ENCODE measurements at places on chromosomes 7 and 10. TPM values are rescaled to one million over a fixed set of nuclear protein-coding genes. Genes with fewer than 3 reads are reported as not detected.

The AKR1C1 gene
- total RNA-seq = 0.29 TPM

The SPDYE11 gene
- total RNA-seq = not detected

The PTPRZ1 gene
- not detected for total RNA-seq

The CH25H gene
- not detected for total RNA-seq

DNA sequence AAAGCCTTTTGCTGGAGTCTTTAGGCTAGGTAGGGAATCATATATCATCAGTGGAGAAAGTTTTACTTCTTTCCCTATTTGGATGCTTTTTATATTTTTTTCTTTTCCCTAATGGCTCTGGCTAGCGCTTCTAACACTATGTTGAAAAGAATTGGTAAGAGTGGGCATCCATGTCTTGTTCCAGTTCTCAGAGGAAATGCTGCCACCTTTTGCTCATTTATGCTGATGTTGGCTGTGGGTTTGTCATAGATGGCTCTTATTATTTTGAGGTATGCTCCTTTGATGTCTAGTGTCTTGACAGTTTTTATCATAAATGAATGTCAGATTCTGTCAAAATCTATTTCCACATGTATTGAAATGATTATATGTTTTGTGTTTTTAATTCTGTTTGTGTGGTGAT is 1544.1 kb downstream of the REEP3 start:
- H3K4me3 ChIP-seq = no peak overlapping the region
- DNase-seq = no peak

DNA sequence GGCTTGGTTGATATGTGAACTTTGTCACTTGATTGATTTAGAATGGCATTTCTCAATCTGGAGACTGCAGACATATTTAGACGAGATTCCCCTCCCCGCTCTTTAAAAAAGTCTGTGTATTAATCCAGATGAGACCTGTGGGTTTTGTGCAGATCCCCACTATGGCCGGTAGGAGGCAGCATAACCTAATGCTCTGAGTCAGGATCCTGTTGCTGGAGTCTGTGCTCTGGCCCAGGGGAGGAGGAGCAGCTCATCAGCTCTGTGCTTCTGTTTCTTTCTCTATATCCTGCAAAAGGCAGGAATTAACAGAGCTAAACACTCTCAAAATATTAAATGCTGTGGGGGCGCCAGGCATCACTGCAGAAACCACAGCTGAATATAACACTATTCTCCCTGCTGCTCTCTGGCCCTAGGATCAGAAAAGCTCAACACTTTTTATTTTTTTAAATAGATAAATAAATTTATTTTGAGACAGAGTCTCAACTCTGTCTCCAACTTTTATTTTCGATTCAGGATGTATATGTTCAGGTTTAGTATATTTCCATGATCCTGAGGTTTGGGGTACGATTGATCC is 23.9 kb upstream of the SEPHS1 start:
- peaks cover 10% of the 10 kb centered on the region for H3K27me3 ChIP-seq
- DNase-seq = peak; percentile 63
- no peak overlapping the region for H3K27ac ChIP-seq
- H3K4me1 ChIP-seq = no peaks in the 10 kb centered on the region

- H3K4me1 ChIP-seq = peaks cover 5% of the 10 kb centered on the region
- no peak overlapping the region for H3K4me3 ChIP-seq
- no peaks in the 10 kb centered on the region for H3K36me3 ChIP-seq
- peaks cover 24% of the 10 kb centered on the region for H3K27me3 ChIP-seq
Observed at GRCh38 chr7:104230606-104231005, 22.8 kb upstream of the ORC5 start.

DNA sequence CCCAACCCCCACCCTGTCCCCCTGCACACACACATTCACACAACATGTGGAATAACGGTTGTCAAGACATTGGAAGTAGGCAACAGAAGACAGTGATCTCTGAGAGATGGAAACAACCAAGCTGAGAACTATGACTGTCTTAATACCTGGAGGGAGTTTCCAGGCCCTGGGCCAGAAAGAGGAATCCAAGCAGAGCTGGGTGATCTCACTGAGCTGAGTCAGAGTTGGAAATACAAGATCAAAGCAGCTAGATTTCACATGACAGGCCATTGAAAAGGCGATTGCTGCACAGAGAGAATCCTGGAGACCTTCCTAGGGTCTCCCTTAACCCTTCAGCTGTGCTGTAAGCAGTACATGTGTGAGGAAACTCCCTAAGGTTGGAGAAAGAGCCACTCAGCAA is 165.8 kb upstream of the PRSS1 start:
- H3K4me3 ChIP-seq = no peak overlapping the region
- DNase-seq = peak; percentile 43
- H3K36me3 ChIP-seq = no peaks in the 10 kb centered on the region
- peaks cover 38% of the 10 kb centered on the region for H3K4me1 ChIP-seq
- H3K27ac ChIP-seq = peak overlapping the region; percentile 80
- H3K27me3 ChIP-seq = no peaks in the 10 kb centered on the region

- no peak for DNase-seq
- H3K27ac ChIP-seq = no peak overlapping the region
- no peak overlapping the region for H3K4me3 ChIP-seq
- H3K27me3 ChIP-seq = no peaks in the 10 kb centered on the region
Observed at GRCh38 chr7:115010441-115010820, 88.5 kb downstream of the MDFIC start.

DNA sequence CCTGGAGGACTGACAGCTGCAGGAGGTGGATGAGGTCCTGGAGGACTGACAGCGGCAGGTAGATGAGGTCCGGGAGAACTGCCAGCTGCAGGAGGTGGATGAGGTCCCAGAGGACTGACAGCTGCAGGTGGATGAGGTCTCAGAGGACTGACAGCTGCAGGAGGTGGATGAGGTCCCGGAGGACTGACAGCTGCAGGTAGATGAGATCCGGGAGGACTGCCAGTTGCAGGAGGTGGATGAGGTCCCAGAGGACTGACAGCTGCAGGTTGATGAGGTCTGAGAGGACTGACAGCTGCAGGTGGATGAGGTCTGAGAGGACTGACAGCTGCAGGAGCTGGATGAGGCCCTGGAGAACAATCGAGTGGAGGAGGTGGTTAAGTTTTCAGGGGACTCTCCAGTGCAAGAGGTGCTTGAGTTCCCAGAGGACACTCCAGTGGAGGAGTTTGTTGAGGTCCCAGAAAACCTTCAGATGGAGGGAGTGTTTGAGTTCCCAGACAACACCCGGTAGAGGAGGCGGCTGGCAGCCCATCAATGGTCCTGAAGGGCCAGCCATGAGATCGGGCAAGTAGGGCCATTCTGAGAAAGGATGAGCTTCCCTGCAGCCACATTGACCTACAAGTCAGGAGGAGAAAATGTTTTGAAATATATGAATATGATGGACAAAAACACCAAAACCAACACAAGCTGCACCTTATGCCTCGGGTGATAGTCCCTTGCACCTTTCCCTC is 4.7 kb upstream of the EIF5AL1 start:
- H3K27ac ChIP-seq = no peak overlapping the region
- no peak overlapping the region for H3K4me3 ChIP-seq
- H3K36me3 ChIP-seq = no peaks in the 10 kb centered on the region
- no peak for DNase-seq
- peaks cover 15% of the 10 kb centered on the region for H3K4me1 ChIP-seq

- H3K4me3 ChIP-seq = no peak overlapping the region
- no peak overlapping the region for H3K27ac ChIP-seq
- DNase-seq = no peak
Observed at GRCh38 chr7:44959433-44959951, 19.3 kb downstream of the MYO1G start.

- H3K27me3 ChIP-seq = no peaks in the 10 kb centered on the region
- H3K4me1 ChIP-seq = no peaks in the 10 kb centered on the region
- H3K4me3 ChIP-seq = no peak overlapping the region
- H3K27ac ChIP-seq = no peak overlapping the region
Observed at GRCh38 chr10:103622286-103622685, 128.8 kb downstream of the NEURL1 start.

GRCh38 chr7:20352573-20353306 is 22.0 kb downstream of the ITGB8 start:
- no peaks in the 10 kb centered on the region for H3K36me3 ChIP-seq
- H3K27me3 ChIP-seq = no peaks in the 10 kb centered on the region
- DNase-seq = no peak
- no peaks in the 10 kb centered on the region for H3K4me1 ChIP-seq

GRCh38 chr7:44122529-44122928 is 819 bp downstream of the POLD2 start:
- H3K36me3 ChIP-seq = peaks cover 37% of the 10 kb centered on the region
- peak overlapping the region; percentile 96 for H3K4me3 ChIP-seq
- H3K27ac ChIP-seq = peak overlapping the region; percentile 90
- DNase-seq = no peak

DNA sequence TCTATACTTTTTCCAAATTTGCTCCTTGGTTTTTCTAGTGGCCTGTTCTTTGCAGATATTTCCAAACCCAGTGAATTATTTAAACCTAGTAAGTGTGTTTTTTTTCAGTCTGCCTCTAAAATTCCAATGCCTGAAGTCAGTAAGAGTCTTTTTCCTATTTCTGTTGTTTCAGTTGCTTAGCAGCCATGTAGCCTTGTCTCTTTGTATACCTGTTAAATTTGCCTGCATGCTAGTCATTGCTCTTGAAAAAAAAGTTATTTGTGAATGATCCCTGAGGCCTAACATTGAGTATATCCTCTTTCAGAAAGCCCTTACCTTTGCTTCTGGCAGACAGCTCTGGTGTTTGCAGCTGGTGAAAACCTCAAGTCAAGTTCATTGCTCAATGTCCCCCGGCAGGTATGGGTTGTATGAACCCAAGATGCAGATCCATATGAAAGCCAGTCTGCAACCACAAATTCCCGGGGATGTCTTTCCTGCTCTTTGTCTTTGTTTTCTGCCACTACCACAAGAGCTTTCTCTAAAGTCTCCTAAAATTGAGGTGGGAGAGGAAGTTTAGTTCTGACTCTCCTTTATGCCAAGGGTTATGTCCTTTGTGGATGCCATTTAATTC is 35.7 kb downstream of the CH25H start:
- peaks cover 52% of the 10 kb centered on the region for H3K27me3 ChIP-seq
- no peaks in the 10 kb centered on the region for H3K4me1 ChIP-seq
- H3K36me3 ChIP-seq = no peaks in the 10 kb centered on the region
- H3K27ac ChIP-seq = no peak overlapping the region
- no peak overlapping the region for H3K4me3 ChIP-seq

- H3K27ac ChIP-seq = no peak overlapping the region
- no peak overlapping the region for H3K4me3 ChIP-seq
- no peaks in the 10 kb centered on the region for H3K36me3 ChIP-seq
- no peak for DNase-seq
Observed at GRCh38 chr10:78617631-78618030, 451.1 kb upstream of the ZMIZ1 start.

GRCh38 chr10:63430999-63431356 is 34.8 kb downstream of the JMJD1C start:
- no peak overlapping the region for H3K27ac ChIP-seq
- peaks cover 2% of the 10 kb centered on the region for H3K27me3 ChIP-seq
- peaks cover 11% of the 10 kb centered on the region for H3K4me1 ChIP-seq
- no peak for DNase-seq

DNA sequence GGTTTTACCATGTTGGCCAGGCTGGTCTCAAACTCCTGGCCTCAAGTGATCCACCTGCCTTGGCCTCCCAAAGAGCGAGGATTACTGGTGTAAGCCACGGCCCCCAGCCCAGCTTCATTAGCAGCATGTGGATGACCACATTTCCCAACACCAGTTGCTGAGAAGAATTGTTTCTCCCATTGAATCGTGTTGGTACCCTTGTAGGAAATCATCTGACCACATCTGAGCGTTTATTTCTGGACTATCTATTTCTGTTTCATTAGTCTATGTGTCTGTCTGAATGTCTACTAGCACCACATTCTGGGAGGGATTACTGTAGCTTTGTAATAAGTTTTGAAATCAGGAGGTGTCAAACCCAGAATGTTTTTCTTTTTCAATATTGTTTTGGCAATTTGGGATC is 89.6 kb downstream of the LCOR start:
- no peaks in the 10 kb centered on the region for H3K27me3 ChIP-seq
- no peak overlapping the region for H3K4me3 ChIP-seq
- H3K4me1 ChIP-seq = peaks cover 33% of the 10 kb centered on the region
- peaks cover 3% of the 10 kb centered on the region for H3K36me3 ChIP-seq

- no peaks in the 10 kb centered on the region for H3K4me1 ChIP-seq
- H3K36me3 ChIP-seq = no peaks in the 10 kb centered on the region
- DNase-seq = no peak
Observed at GRCh38 chr7:156545979-156546378, 94.6 kb upstream of the RNF32 start.

DNA sequence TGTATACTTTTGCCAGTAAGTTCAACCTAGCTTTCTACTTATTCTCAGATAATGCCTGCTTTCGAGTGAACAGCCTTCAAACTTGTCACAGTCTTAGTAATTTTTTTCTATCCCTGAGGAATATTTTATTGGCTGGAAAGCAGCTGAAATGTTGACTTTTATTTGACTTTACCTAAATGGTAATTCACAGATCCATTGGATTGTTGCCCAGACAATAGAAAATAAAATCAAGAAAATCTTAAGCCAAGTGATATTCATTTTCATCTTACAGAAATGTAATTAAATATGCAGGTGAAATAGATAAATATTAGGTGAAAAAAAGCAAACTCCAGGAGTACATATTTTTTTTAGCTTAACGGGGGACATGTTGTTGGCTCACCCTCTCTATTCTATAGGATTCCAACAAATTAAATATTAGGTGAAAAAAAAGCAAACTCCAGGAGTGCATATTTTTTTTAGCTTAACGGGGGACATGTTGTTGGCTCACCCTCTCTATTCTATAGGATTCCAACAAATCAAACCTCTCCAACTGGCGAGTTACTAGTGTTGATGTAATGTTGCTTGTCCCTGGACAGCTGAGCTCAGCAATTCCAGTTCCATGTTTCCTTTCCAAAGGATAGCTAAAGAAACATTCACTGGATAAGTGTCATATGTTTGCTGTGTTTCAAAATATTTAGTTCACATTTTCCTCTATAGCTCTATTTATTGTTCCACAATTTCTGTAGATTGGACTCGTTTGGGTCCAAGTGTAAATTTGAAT is 4.2 kb downstream of the TMEM26 start:
- H3K27ac ChIP-seq = no peak overlapping the region
- DNase-seq = no peak
- no peaks in the 10 kb centered on the region for H3K36me3 ChIP-seq

GRCh38 chr7:7564323-7564780 is 2.3 kb upstream of the MIOS start:
- no peak overlapping the region for H3K27ac ChIP-seq
- H3K36me3 ChIP-seq = peaks cover 3% of the 10 kb centered on the region
- H3K4me3 ChIP-seq = no peak overlapping the region
- peaks cover 6% of the 10 kb centered on the region for H3K27me3 ChIP-seq
- DNase-seq = no peak

- no peaks in the 10 kb centered on the region for H3K36me3 ChIP-seq
- H3K4me3 ChIP-seq = no peak overlapping the region
- no peaks in the 10 kb centered on the region for H3K4me1 ChIP-seq
- no peaks in the 10 kb centered on the region for H3K27me3 ChIP-seq
- DNase-seq = no peak
Observed at GRCh38 chr7:144671429-144671828, 164.4 kb downstream of the TPK1 start.
